ENCODE measurements at places on chromosomes 3 and 15. TPM values are rescaled to one million over a fixed set of nuclear protein-coding genes. Genes with fewer than 3 reads are reported as not detected.

DNA sequence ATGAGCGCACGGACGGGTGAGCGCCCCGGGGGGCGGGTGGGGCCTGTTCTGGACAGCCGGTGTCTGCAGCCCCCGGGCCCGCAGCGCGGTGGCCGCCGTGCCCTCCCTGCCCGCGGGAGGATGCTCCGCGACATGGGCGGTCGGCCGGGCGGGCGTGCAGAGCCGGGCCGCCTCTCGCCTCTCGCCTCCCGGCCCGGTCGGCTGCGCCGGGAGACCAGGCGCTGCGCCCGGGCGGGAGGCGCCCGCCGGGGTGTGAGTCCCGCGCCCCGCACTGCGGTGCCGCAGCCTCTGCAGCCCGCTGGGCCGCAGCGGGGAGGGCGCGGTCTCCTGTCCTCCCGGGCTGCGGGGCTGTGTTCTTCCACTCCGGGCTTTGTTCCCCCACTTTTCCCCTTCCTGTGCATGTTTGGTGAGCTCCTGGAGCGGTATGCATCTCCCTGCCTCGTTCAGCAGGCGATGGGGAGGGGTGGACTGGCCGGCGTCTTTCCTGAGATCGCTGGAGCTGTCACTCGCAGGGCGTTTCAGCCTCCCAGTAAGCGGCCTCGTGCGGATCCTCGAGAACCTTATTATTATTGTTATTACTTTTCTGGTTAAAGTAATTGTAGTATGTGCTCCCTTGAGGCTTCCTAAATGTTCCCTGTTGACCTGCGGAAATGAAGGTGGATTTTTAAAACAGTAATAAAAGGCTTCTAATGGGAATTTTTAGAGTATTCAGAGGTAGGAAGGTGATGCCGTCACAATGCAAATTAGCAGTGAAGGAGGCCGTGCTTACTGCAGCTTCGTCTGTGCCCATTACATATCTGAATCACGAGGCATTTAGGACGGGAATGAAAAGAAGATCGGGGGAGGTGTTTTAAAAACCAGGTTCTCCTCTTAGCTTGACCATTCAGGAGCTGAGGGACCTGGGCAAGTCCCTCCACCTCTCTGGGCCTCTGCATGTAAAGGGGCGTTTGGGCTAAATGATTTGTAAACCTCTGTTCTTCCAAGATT, 593 bp downstream of the TMOD2 start:
- peak overlapping the region; percentile 48 for H3K27ac ChIP-seq
- peak overlapping the region; percentile 91 for H3K4me3 ChIP-seq
- no peaks in the 10 kb centered on the region for H3K36me3 ChIP-seq
- H3K4me1 ChIP-seq = peaks cover 17% of the 10 kb centered on the region
- DNase-seq = no peak
- no peaks in the 10 kb centered on the region for H3K27me3 ChIP-seq

- H3K4me3 ChIP-seq = no peak overlapping the region
- H3K4me1 ChIP-seq = peaks cover 4% of the 10 kb centered on the region
- H3K27me3 ChIP-seq = no peaks in the 10 kb centered on the region
- no peak for DNase-seq
- peak overlapping the region; percentile 22 for H3K27ac ChIP-seq
These were observed 83.6 kb upstream of the SPATA12 start for GRCh38 chr3:56976651-56977560.

GRCh38 chr15:85541744-85542143, 161.3 kb downstream of the AKAP13 start:
- H3K4me3 ChIP-seq = no peak overlapping the region
- no peak for DNase-seq
- no peaks in the 10 kb centered on the region for H3K27me3 ChIP-seq

- DNase-seq = no peak
- H3K4me3 ChIP-seq = no peak overlapping the region
- peaks cover 23% of the 10 kb centered on the region for H3K4me1 ChIP-seq
- no peak overlapping the region for H3K27ac ChIP-seq
- H3K27me3 ChIP-seq = no peaks in the 10 kb centered on the region
- peaks cover 46% of the 10 kb centered on the region for H3K36me3 ChIP-seq
These were observed 31.3 kb downstream of the RPN1 start for GRCh38 chr3:128619146-128619890.

TRIM42 gene
- total RNA-seq = not detected

GRCh38 chr3:46643701-46644100, 31.4 kb downstream of the FAM240A start:
- no peak for DNase-seq
- H3K4me1 ChIP-seq = peaks cover 3% of the 10 kb centered on the region
- peaks cover 5% of the 10 kb centered on the region for H3K27me3 ChIP-seq
- H3K27ac ChIP-seq = no peak overlapping the region
- H3K4me3 ChIP-seq = no peak overlapping the region
- H3K36me3 ChIP-seq = no peaks in the 10 kb centered on the region

- H3K27me3 ChIP-seq = no peaks in the 10 kb centered on the region
- no peak overlapping the region for H3K4me3 ChIP-seq
- DNase-seq = no peak
- peaks cover 8% of the 10 kb centered on the region for H3K36me3 ChIP-seq
- no peaks in the 10 kb centered on the region for H3K4me1 ChIP-seq
These were observed 15.9 kb downstream of the CEP70 start for GRCh38 chr3:138578141-138578540.
